ENCODE measurements at places on chromosomes 7 and 10.

DNA sequence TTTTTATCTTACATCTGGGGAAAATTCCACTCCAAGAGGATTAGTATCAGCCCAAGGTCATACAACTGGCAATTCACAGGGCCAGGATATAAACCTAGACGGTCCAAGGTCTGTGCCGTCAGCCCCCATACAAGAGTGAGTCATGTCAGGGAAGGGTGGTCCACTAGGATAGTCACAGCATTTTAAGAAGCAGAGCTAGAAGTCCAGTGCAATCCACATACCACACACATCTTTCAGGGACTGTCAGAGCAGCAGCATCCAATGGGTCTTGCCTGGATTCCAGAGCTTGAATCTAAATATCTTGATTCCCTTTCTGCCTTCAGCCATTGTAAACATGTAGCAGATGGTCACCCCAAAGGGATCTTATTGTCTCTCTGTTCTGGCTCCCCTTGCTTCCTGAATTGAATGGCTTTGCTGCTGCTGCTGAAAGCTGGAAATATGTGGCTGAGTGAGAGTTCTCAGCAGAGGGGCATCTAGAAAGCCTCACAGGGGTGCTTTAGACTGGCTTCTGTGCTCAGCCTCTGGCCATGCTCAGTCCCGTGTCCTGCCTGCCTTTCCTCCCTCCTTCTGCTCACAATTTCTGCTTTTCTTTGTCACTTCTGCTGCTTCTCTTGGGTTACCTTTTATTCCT is 9.9 kb upstream of the OR6V1 start:
- no peak for DNase-seq

DNA sequence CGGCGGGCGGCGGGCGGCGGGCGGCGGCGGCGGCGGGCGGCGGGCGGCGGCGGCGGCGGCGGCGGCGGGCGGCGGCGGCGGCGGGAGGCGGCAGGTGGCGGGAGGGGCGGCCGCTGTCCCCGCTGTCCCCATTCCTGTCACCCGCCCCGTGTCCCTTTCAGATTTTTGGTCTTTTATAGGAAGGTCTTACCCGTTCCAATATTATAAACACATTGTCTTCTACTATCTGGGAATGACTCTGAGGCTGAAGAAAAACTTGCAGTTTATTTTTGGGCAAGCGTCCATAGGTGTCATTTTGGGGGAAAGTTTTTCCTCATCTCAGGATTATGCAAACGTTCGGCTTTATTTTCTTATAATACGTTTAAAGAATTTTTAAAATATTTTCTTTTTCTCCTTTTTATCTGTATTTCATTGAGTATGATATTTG is 578 bp downstream of the ZNF713 start:
- no peak for DNase-seq

- peak; percentile 37 for DNase-seq
These were observed 728 bp downstream of the CAV2 start for GRCh38 chr7:116500078-116500853.

GRCh38 chr7:157566631-157567006 is 229.8 kb downstream of the DNAJB6 start:
- DNase-seq, result no peak

GRCh38 chr7:137576481-137576880 is 232.9 kb upstream of the PTN start:
- DNase-seq, result no peak

Measured in stimulated activated naive CD4-positive, alpha-beta T cell treated with Interleukin-2 at 50 U/mL for 16 hours (primary cell).